CD4-positive, alpha-beta T cell treated with Interleukin-12 subunit alpha and Interleukin-12 subunit beta, for 1 hour (primary cell): ENCODE measurements at places on chromosomes 11 and 22.

DNA sequence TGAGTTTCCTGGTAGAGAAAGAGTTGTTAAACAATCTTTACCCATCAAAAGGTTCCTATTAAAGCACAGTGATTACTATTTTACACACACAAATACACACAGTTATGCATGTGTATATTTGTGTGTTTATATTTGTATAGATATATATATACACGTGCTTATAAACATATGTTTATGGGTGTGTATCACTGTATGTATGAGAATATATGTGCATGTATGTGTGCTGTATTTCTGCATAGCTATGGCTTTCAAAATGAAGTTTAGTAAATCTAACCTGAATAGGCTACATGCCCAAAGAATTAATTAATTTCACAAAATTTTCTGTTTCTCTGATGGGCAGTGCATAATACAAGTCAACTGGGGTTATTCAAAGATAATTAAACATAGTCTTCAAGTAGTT, 723.1 kb upstream of the KIRREL3 start:
- DNase-seq, result no peak

DNA sequence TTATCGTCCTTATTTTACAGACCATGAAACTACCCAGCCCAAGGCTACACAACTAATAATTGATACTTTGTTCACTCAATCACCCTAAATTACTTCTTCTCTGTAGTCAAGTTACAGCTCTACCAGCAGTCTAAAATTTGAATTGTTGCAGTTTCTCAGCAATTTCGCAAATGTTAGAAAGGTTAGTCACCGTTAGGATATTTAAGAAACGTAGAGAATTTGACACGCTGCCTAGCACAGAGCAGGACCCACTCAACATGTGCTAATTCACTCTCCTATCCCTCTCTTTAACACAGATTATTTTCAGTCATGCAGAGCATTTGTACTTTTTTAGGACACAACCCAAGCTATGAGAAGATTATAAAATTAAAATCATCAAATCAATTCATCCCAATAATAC, 771.1 kb upstream of the LUZP2 start:
- DNase-seq, result no peak

DNA sequence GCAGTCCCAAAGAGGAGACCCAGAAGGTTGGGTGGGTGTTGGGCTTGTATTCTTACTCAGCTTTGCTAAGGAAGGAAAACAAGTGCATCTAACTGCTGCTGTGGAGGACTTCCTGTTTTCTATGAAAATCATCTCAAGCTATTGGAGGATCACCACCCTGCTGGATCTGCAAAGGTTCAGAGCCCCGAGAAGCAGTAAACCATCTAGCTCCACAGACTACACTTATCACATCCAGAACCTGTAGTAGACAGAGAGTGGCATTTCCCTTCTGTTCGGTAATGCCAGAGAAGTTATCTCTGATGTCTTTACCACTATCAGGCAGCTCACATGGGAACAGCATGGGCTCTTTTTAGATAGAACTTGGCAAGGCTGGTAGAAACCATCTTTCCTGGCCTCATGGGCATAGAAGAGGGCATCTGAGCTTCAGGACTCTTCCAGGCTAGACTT, 21.7 kb downstream of the KCNJ1 start:
- peak; percentile 19 for DNase-seq

- no peak for DNase-seq
These were observed 26.0 kb downstream of the CHID1 start for GRCh38 chr11:884578-885070.

- no peak for DNase-seq
These were observed 110.6 kb downstream of the MSANTD4 start for GRCh38 chr11:105911454-105911853.
